ENCODE measurements at places on chromosomes 12 and 14. TPM values are rescaled to one million over a fixed set of nuclear protein-coding genes. Genes with fewer than 3 reads are reported as not detected.
A peak's percentile ranks its signal among the peaks of the same experiment; 100 is the strongest.

DNA sequence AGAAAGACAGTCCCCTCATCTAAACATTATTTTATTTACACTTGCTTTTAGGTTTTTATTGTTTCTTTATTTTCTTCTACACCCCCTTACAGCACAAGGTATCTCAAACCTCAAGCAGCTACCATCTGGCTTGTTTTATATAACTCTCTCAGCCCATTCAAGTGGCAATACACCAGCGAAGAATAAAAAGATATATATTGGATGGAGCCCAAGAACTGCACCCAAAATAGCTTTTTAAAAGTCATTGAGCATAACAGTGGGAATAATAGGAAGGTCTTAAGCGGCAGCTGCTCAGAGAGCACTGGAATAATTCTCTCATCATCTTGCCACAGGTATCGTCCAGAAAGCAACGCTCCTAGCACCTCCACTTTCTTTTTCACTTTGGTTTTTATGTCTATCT lies 322.5 kb downstream of the SYT1 start:
- no peak for DNase-seq

DNA sequence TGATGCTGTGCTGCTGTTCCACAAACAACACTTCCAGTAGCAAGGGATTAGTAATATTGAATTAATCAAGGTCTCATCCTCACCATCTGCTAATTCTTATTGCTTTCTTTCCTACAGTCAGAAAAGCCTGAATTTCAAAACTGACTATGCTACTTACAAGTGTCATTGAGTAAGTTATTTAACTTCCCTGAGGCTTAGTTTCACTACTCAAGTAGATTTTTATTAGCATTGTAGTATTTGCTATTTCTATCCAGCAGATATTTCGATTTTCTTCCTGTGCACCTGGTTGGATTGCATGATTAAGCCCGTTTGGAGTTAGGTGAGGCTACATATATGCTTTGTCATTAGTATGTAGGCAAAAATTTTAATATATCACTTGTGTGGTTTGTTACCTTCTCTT lies 591.5 kb downstream of the TRHDE start:
- DNase-seq = no peak

DNA sequence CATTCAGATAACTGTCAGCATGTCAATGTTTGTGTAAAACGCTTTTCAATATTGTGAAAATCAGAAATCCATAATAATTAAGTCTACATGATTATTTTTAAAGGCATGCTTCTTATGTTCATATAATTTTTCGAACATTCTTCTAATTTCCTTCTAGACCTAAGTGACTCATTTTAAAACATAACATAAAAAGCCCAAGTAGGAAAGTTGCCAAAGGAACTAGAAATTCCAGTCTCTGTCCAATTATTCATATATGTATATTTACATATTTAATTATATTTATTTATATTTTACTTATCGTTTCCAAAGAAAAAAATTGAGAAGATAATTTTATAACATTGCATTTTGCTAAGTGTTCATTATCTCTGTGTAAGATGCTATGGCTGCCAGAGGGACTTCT lies 110.4 kb downstream of the TMTC1 start:
- no peak for DNase-seq

DNA sequence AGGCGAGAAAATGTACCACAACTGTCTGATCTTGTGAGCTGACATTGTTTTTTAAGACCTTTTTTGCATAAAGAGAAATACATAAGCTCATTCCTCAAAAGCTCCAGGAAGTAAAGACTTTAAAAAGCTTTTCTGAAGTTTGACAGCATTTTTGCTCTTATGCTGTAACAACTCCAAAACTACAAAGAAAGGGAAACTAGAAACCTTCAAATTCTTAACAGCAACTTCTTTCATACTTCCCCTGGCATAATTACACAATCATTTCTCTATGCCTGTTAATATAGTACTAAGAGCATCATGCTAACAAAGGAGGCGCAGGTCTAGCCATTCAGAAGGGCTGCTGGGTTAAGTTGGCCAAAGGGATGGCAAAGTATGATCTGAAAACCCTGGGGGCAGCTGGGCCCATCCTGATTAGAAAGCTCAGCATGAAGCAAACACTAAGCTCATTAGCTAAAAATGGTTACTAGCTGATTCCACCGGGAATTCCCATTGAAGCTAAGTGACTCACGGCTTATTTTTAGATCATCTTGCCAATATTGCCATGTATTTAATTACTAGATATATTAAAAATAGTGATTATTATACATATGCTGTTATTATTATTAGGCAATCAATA lies 26.1 kb upstream of the ANP32D start:
- DNase-seq = peak; percentile 2

DNA sequence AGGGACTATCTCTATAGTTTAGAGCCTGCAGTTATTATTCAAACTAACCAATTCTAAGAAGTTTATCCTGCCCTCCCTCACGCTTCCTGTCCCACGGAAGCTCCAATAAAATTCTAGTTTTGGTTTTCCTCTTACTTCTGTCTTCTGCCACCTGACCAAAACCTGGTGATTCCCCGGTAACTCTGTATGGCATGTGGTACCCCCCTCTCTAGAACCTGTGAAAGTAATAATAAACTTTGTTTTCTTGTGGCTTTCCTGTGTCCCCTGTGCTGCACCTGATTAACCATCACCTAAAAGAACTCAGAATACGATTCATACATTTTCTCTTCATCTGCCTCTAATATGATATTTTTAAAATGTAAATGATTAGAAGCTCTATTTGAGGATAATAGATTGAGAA lies 379.8 kb downstream of the APAF1 start:
- DNase-seq = no peak

PLCZ1 gene
- polyA plus RNA-seq = 1.3 TPM

DNA sequence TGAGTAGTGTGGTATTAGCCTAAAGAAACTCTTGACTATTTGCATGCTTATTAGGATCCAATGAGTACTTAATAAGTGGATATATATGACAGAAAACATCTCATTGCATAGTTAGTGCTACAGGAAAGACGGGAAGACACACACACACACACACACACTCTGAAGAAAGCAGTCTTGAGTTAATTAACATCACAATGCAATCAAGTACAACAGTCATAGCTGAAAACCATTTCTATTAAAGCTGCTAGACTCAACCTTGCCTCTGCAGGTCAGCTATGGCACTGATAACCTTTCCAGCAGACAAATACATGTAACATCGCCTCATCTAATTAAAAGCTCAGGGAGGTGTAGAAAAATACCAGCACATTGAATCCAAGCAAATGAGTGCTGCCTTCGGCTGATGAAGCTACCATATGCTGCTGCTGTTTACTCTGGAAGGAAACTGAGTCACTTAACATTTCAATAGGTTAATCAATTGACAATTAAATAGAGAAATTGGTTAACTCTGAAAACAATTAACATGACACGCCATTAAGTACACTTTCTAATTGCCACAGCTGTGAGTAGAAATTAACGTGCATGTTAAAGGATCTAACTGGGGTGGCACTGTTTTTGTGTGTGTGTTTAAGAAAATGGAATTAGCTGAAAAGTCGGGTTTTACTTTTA lies 93.2 kb upstream of the OTX2 start:
- no peak for DNase-seq

GRCh38 chr12:11719678-11720099 lies 70.2 kb downstream of the ETV6 start:
- no peak for DNase-seq

DNA sequence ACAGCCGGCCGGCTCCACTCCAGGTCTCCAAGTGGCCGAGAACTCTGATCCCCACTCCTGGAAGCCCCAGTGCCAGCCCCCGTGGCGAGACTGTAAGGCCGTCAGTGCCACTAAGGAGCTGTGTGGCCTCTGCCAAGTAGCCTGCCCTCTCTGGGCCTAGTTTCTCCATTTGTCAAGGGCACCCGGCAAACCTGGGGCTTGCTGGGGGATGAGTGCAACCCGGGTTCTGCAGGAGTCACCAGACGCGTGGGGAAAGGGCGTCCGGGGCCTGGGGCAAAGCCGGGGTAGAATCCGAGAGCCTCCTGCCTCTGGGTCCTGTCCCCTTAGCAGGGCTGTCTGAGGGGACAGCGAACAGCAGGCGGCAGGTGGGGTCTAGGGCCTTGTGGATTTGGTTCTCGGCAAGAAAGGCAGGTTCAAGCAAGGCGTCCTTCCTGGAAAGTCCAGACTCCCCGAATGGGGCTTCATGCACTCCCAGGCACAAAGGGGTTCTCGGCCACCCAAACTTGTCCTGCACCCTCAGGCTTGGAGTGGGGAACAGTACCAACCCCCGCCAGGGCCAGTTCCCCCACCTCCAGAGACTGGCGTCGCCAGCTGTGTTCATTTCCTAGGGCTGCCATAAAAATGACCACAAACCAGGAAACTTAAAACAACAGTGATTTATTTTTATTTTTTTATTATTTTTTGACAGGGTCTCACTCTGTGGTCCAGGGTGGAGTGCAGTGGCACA lies 56.0 kb downstream of the NCOR2 start:
- no peak for DNase-seq

SLCO1A2 gene
- polyA plus RNA-seq = 0.32 TPM

SELPLG gene
- polyA plus RNA-seq = 1.3 TPM

GRCh38 chr14:75619548-75619947 lies 41.1 kb downstream of the ERG28 start:
- no peak for DNase-seq

DNA sequence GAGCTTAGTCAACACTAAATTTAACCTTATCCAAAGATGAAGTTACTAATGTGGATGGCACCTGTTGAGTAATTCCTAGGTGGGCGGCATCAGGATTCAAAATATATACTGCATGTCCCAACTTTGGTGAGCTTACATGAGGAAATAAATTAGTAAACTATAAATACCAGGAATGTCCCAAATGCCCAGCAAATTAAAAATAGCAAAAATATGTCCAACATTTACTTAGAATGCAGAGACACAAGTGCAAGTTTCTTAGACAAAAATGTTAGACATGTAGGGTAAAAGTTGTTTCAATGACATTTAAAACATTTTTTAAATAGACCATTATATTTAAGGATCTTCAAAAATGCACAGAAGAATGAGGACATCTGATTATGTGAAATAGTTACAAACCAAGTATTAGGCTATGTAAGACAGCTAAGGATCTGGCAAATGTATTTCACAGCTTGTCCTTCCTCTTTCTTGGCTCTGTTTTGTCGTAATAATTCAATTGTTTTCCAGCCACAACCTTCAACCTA lies 115.9 kb downstream of the NAV3 start:
- DNase-seq = no peak

DDX51 gene
- polyA plus RNA-seq = 19.5 TPM

DNA sequence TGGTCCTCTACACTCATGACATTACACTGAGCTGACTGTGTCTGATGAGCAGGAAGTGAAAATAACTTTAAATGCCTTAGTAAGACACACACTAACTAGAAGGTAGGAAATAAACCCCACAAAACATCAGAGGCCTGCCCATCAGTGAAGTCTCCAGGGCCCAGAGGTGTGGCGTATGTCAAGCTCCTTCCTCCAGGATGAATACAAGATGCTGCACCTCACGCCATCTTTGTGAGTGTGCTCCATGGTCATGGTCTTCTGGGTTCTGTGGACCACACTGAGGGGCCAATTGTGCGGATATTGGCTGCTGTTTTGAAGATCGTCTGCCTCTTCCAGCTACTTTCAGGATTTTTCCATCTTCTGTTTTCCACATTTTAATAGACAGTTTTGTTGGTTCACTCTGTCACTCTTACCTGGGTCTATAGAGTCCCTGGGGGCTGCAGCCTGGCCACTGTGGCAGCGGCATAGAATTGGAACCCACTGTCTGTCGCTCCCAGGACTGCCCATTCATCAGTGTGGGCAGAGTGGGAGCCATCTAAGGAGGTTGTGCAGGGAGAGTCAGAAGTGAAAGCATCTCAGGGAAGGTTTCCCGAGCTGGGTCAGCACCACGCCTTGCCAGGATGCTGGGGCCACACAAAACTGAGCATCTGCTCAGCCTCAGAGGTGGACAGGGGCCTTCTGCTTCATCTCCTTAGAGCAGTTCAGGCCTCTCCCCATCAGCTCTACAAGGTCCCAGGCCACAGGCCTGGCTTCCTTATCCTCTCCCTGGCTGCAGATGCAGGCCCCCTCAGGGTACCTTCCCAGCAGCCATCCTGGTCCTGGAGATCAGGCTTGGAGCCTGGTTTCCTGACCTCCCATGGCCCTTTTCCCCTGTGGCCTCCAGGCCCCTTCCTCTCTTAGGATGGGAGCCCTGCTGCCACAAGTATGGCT lies 57.5 kb upstream of the C14orf180 start:
- no peak for DNase-seq

DNA sequence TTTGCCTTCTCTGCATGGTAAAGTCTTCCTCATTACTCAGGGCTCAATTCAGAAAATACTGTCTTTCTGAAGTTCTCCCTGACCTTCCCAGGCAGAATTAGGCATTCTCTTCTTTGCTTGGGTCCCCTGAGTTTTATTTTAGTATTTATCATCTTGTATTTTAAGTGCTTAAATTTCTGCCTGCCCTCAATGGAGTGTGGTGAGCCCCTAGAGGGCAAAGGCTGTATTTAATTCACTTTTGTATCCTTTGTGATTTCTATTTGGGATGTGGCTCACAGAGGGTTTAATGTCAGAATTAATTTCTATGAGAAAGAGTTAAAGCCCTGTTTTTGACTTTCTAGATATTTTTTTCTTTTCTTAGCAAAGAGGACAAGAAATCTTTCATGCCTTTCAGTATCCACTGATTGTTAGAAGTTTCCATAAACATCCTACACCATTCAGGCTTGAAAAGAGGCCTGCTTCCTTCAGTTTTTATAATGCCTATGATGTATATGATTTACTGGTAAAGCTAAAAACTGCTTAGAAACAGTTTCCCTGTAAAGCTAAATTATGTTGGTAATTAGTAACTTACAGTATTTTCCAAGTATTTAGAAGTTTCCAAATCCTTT lies 55.6 kb upstream of the PTPRB start:
- DNase-seq = no peak

DNA sequence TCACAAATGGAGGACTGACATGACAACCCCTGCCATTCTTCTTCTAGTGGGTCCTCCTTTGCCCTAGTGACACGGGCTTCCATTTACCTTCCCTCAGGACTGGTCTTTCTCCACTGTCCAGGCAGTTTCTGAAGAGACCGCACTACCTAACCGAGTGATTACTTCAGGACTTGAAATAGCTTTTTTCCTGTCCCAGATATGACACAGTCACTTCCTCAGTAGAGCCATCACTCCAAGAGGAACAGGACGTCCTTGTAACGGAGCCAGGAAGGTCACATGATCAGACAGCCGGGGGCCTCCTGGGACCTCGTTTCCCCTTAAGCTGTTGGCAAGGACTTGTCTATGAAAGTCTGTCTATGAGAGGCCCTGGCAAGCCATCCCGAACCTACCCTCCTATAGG lies 62.3 kb downstream of the FOS start:
- no peak for DNase-seq

GRCh38 chr12:49877066-49877465 lies 26.6 kb downstream of the FAIM2 start:
- DNase-seq = no peak

GRCh38 chr12:93879476-93880421 lies 202.6 kb downstream of the CRADD start:
- no peak for DNase-seq

GRCh38 chr14:93880021-93880820 lies 46.9 kb upstream of the FAM181A start:
- no peak for DNase-seq
